ENCODE measurements at places on chromosomes 4 and X.

- no peak for DNase-seq
These were observed 124.7 kb downstream of the MID1 start for GRCh38 chrX:10495677-10496076.

DNA sequence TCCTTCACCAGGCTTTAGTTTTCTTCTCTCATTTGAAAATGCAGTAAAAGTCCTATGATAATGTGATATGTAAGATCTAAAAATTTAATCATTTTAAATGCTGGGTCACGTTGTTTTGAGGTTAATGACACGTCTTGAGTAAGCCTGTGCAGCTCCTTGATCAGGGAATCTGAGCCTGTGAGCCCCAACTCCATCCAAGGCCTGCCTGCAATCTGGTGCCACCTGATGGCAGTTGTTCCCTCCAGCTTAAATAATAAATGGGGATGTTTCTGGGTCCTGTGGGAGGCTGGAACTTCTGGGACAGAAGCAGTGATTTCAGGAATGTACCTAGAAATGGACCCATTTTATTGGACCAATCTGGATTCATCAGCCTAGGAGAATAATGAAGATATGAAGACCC lies 455.4 kb upstream of the ADGRL3 start:
- no peak for DNase-seq

- DNase-seq: no peak
These were observed 45.7 kb downstream of the SYTL5 start for GRCh38 chrX:38052096-38052495.

- DNase-seq: no peak
These were observed 1.8 kb downstream of the FTHL17 start for GRCh38 chrX:31070057-31070468.

DNA sequence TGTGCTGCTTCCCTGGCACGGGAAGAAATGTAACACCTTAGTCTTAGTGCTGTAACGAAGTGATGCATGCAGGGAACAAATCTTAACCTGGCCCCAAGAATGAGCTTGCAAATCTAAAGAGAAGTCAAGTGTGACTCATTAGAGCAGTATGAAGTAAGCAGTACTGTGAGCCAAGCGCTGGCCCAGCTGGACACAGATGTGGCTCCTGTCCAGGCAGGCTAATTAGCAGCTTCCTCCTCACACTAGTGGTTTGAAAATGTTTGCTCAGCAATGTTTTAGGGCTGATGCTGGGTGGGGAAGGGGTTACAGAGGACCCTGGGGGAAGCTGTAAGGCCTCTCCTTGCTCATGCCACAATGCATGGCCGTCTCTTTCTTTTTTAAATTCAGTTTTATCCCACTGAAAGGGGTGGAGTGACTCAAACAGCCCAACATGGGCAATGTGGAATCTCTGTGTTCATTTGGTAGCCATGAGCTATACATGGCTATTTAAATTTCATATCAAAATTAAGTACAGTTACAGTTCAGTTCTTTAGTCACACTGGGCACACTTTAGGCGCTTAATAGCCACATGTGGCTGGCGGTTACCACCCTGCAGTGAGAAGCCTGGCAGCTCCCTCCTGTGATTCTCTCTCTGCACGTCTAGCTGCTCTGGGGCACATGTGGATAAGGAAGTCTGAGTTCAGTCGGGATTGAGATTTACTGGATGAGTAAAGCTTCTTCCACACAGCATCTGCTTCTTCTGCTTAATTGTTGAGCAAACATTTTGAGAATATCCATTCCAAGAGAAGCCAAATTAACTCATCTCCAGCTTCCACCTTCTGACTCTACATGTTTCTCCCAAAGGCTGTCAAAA lies 48.8 kb downstream of the MAP7D2 start:
- DNase-seq: no peak

DNA sequence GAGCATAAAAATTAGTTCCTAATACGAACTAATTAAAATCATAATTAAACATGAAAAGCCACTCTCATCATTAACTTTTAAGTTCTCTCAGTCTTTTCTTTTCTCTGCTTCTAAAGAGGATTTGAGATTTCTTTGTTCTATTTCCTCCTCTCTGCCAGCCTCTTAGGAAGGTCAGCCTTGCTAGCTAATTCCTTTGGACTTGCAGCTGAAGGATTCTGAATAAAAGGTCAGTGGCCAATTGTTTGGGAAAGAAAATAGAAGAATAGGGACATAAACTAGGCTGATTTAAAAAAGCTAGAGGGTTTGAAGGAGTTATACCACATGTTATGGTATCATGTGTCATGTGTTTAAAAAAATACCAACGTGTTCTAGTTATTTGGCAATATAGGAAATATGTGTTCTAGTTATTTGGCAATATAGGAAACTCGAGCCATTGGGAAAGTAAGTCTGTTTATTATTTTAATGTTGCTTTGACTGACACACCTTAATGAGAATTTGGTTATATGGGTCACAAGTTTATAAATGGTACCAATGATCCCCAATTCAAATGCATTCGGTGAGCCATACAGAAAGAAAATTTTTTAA lies 1668.7 kb upstream of the PCDH7 start:
- DNase-seq: no peak

GRCh38 chr4:48343035-48343434 lies 1.7 kb downstream of the SLAIN2 start:
- no peak for DNase-seq

- DNase-seq: peak; percentile 0
These were observed 72.3 kb downstream of the PAK3 start for GRCh38 chrX:111168314-111168713.

DNA sequence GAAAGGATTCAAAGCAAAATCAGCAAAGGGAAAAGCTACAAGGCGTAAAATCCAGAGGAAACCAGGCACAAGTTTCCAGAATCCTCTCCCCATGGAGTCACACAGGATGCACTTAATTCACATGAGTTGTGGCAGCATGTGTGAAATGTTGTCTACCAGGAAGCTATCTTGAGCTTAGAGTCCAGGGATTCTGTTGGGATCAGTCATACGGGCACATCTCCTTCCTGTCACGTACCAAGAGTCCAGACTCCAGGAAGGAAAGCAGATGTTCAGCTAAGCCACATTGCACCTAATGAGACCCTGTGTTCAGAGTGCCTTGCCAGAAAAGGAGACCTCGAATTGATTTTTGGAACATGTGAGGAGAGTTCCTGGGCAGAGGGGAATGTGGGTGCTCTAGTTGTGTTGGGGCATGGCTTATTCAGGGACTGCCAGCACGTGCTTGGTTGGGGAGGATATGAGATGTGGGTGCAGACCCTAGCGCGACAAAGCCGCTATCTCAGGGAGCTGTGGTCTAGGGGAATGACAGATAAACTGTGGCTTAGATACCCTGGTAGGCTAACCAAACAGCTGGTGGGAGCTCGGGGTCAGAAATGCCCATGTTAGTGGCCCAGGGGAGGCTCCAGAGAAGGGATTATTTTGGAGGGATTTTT lies 70.0 kb downstream of the EVC start:
- no peak for DNase-seq

DNA sequence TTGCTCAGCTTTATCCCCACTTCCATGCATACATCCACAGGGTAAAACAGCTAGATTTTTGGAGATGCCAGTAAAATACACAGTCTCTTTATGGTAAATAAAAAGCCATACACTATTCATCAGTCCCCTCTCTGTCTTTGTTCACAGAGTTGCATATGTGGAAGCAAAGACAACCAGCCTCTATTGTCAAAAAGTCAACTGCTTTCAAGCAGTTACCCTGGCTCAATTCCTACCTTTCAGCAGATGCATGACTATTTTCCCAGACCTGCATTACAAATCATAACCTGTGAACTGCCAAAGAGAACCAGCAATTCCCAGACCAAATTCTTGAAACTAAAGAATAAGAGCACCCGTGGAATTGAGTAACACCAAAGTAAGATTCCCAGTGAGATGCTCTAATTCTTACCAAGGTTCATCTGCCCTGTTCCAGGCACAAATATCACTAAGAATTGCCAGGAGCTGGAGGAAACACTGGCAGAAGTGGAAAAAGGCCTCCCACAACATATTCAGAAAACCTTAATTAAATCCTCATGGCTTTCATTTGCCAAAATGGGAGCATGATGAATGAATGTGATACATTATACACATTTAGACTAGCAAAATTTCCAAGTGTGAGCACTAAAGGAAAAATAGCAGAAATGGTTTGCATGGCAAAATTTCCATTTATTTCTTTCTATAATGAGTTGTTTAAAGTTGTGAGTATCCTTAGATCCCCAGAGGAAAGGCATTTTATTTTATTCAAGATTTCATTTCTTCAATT lies 391.2 kb upstream of the ADGRL3 start:
- no peak for DNase-seq

- no peak for DNase-seq
These were observed 48.2 kb downstream of the ANOS1 start for GRCh38 chrX:8683687-8684086.

GRCh38 chr4:92333016-92333415 lies 29.2 kb downstream of the GRID2 start:
- DNase-seq: no peak

DNA sequence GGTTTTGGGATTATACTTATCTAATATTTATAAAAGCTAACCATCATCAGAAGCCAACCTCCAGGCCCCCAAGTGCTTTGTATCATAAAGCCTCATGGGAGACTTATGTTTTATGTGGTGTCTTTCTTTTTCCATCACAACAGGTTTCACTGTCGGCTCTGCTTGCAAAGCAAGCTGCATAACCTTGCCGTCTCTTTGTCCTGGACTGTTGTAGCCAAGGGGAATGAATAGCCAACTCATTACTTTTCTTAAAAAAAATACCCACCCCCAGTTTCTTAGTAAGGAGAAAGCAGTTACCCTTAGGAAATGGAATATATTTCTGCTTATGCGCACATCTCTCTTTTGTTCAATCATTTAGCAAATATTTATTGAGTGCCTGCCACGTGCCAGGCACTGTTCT lies 40.7 kb downstream of the FAM184B start:
- no peak for DNase-seq

DNA sequence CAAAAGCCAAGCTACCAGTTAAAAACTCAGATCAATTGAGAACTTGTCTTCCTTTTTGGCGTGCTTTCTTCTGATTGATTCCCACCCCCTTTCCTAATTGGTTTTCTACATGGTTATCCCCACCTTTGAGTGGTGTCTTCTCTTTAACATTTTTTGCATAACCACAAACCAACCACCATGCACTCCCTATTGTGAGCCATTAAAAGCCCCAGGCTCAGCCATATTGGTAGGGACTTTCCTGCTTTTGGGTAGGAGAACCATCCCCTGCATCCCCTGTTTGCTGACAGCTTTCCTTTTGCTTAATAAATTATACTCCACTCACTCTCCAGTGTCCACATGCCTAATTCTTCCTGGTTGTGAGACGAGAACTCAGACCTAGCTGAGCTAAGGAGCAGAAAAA lies 1651.4 kb upstream of the IGFBP7 start:
- DNase-seq: no peak

DNA sequence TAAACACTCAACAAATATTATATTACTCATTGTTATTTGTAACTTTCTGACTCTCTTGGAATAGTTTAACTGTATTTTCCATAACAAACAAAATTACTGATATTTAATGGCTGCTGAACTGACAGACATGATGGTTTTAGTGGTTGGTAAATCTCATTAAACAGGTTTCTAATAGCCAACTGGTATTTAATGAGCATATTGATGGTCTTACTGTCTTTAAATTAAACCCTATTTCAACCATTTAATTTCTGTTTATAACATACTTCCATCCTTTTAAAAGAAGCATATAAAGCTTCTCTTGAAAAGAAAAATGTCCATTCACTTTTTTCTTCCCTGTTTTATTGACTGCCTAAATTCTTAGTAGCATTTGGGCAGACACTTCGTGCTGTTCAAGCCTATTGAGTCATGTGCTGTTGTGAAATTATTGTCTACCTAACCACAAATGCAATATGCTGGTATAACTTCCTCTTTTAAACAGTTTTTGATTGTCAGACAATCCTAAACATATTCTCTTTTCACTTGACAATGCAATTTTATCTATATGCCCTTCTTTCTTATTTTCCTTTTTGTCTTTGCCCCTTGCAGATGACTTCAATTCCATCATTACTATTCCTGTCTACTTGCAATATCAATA lies 163.9 kb upstream of the SLC7A11 start:
- no peak for DNase-seq

GRCh38 chr4:77047037-77047436 lies 28.8 kb downstream of the CCNI start:
- DNase-seq: no peak

GRCh38 chr4:4845027-4845426 lies 14.4 kb upstream of the MSX1 start:
- DNase-seq: no peak

All from nucleus accumbens (tissue), 56 donors.